NCI-H774 (cell line): ENCODE measurements at places on chromosomes 7 and 10.

DNA sequence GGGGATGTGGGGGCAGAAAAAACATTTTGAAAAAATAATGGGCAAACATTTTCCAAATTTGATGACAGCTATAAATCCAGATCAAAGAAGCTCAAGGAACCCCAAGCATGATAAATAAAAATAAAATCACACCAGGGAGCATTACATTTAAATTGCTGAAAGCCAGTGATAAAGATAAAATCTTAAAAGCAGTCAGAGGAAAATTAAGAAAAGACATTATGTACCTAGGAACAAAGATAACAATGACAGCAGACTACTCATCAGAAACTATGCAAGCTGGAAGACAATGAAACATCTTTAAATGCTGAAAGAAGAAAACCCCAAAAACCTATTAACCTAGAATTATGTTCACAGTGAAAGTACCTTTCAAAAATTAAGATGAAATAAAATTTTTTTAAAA is 23.3 kb downstream of the NEUROG3 start:
- no peak for DNase-seq

GRCh38 chr7:146115851-146116520 is 615 bp upstream of the CNTNAP2 start:
- DNase-seq = peak; percentile 84

DNA sequence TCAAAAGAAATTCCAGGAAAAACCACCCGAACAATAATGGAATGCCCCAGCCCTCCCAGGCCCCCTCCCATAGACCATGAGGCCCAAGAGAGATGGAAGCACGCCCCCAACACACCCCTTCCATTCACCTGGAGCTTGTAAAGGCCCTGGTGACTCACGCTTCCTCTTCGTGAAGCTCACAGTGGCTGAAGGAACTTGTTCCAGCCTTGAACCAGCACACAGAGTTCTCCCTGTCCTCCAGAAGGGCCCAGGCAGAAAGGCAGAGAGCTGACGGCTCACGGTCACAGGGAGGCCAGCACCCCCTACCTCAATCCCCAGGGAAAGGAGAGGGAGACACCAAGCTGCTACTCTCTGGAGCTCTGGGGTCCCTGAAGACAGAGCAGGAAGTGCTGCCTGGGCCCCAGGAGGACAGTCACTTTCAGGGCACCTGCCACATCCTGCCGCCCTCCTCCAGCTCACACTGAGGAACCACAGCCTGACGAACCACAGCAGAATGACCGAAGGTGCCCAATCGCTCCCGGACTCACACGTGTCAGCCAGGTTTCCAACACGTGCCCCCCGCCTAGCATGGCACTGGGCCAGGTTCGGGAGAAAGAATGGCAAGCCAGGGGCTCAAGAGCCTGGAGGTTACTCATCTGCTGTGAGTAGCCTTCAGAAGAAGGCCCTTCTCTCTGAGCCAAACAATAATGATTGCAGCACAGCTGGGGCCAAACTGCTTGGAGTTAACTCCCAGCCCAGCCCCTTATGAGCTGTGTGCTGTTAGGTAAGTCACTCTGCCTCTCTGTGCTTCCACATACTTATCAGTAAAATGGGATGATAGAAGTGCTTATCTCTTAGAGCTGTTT is 52.8 kb downstream of the DLG5 start:
- no peak for DNase-seq

- peak; percentile 67 for DNase-seq
Measured at GRCh38 chr7:26515314-26515842, 223.7 kb downstream of the SNX10 start.

- DNase-seq = no peak
Measured at GRCh38 chr7:101435461-101436220, 73.0 kb downstream of the COL26A1 start.

GRCh38 chr10:35336921-35337823 is 863 bp downstream of the CCNY start:
- DNase-seq = no peak

GRCh38 chr7:158541346-158542010 is 46.1 kb downstream of the PTPRN2 start:
- DNase-seq = no peak

DNA sequence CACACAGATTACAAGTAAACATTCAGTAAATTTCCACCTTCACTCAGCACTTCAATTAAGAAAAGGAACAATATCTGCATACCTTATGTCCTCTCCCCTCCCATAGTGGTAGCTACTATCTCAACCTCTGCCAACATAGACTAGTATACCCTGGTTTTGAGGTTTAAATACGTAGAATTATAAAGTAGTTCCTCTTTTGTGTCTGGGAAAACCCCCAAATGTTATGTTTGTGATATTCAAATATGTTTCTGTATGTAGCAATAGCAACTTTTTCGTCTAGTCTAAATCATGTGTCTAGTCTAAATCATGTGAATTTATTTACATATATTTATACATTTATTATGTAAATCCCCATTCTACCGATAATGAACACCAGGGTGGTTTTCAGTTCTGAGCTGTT is 13.2 kb upstream of the CAMK2B start:
- no peak for DNase-seq

- no peak for DNase-seq
Measured at GRCh38 chr7:117784315-117784714, 88.9 kb downstream of the CTTNBP2 start.

GRCh38 chr10:93058139-93058538 is 2.5 kb upstream of the CYP26C1 start:
- no peak for DNase-seq

DNA sequence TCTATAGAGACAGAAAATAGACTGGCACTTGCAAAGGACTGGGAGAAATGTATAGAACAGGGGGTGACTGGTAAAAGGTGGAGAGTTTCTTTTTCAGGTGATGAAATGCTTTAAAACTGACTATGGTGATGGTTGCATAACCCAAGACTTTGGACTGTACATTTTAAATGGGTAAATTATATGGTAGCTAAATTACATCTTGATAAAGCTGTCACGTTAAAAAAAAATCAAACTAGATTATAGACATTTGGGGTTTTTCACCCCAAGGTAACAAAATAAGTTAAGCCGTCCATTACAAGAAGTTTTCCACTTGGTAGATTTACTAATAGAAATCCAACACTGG is 24.0 kb downstream of the TMEM209 start:
- no peak for DNase-seq

DNA sequence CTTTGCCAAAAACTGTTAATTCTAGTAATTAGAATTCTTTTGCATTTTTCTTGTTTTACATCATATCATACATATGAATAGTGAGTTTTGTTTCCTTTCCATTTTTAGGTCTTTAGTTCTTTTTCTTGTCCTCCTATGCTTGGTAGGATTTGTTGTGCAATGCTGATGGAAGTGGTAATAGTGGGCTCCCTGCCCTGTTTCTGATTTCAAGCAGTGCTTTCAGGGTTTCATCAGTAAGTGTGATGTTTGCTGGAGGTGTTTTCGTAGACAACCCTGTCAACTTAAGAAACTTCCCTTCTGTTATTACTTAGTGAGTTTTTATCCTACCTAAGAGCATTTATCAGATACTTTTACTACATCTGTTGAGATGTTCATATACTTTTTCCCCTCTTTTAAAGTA is 50.5 kb downstream of the CSGALNACT2 start:
- DNase-seq = no peak

GRCh38 chr7:127347567-127348246 is 44.8 kb downstream of the ZNF800 start:
- DNase-seq = peak; percentile 69

GRCh38 chr7:138842111-138842510 is 44.1 kb upstream of the ATP6V0A4 start:
- DNase-seq = no peak

DNA sequence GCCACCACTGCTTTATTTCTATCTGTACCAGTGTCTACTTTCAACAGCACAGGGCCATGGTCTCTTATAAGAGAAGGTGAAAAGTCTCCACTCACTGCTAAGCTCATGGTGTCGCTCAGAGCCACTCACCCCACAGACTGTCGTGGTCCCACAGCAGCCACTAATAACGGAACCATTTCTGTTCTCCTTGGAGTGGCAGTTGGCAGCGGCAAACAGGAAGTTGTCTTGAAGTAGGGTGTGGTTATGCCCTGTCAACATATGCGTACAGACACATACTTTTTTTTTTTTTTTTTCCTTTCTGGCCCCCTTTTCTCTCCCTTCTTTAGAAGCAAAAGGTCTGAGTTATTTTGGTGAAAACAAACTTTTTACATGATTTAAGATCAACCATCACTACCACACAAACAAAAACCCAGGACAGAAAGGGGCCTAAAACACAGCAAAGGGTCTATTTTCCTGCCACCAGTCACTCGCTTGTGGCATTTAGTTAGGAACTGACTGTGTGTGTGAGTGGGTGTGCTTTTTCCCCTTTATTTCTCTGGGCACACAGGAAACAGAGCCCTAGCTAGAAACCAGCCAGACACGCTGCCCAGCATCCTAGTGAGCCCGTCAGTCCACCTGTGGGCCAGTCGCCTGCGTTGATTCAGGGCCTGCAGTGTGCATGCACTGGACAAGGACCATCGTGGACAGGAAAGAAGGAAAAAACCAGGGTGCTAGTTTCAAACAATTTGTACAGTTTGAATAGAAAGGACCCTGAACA is 96.7 kb upstream of the EFCAB10 start:
- no peak for DNase-seq

- no peak for DNase-seq
Measured at GRCh38 chr10:62614389-62615157, 189.9 kb upstream of the ADO start.

DNA sequence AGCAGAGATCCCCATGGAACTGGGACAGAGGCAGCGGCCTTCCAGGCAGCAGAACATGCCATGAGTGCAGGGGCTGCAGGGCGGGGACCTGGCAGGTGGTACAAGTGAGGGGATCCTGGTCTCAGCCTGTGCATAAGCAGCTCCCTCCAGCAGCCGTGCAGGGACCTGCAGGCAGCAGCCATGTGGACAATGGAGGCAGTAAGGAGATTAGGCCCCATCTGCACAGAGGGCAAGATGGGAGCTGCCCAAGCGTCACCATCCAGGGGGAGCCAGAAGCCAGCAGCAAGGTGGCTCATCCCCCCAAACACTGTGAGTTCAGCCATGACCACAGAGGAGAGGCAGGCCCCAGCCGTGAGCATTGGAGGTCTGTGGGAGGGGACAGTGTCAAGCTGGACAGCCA is 3.1 kb downstream of the DDC start:
- no peak for DNase-seq

GRCh38 chr10:47349516-47349915 is 1.4 kb downstream of the RBP3 start:
- DNase-seq = no peak

DNA sequence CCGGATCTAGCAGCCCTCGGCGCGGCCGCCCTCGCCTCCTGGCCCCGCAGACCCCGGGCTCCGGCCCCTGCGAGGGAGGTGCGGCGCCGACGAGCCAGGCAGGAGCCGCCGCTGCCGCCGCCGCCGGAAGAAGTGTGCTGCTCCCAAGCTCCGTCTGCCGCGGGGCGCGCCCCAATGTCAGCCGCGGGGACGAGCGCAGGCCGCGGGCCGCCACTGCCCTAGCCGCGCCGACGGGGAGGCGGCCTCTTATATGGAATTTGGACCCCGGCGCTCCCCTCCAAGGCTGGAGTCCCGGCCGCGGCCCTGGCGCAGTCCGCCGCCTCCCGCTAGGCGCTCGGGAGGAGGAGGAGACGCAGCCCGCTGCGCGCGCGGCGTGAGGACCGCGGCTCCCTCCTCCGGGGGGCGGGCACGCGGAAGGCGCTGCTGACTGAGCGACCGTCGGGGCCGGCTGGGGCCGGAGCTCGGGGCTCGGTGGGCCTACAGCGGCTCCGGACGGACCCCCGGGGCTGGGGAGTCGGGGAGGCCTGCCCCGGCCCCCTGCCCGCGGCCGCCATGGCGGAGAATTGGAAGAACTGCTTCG is at the start of gene TRIM8:
TSS of gene TRIM8 (plus strand) at position 414 of the 580 bp plus-strand sequence. CDS start at position 553, 139 bp downstream.
- DNase-seq = no peak

DNA sequence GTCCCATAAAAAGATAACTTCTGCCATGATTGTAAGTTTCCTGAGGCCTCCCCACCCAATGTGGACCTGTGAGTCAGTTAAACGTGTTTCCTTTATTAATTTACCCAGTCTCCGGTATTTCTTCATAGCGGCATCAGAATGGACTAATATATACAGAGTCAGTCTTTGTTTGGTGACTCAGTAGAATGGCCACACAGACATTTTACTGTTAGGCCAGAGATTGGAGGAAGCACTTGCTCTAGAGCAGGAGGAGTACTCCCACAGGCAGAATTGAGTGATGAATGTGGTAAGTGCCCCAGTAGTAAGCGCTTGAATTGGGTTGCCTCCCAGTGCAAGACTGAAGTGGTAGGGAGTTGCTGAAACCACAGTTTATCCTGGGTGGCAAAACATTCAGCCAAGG is 149.5 kb upstream of the SMIM30 start:
- DNase-seq = no peak

GRCh38 chr7:66016131-66016461 is 34.1 kb upstream of the GUSB start:
- no peak for DNase-seq

- no peak for DNase-seq
Measured at GRCh38 chr10:65430979-65431378, 1494.9 kb upstream of the LRRTM3 start.

DNA sequence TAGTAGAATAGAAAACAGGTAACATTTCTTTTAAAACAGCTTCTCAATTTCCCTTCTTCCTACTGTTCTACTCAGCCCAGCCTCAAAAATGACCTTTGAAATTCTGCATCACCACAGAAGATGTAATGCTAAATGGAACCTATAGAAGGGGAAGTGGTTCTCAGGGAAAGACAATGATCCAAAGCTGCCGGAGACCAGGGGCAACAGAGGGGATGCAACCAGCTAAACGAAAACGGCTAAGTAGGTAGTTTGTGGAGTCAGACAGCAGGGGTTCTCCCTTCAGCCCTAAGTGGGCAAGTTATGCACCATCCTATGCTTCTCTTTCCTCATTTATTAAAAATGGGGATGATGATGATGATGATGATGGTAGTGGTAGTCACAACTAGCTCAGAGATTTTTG is 214.3 kb downstream of the ELMO1 start:
- no peak for DNase-seq

GRCh38 chr7:151759591-151760042 is 117.3 kb downstream of the PRKAG2 start:
- peak; percentile 40 for DNase-seq

DNA sequence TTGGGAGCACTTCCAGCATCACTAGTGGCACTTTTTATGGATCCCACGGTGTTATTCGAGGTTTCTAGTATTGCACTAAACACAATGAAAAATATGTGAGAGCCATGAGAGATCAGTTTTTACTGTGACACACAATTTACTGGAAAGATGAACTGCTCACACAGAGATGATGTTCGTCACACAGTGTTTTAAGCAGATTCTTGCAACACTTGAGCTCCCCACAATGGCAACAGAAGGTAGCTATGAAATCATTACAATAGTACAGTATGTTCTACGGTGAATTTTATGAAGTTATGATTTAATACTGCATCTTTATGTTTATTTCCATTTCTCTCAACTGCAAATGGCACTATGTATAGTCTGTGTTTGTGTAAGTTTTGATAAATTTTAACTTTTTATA is 27.4 kb upstream of the ENTPD1 start:
- DNase-seq = no peak

- no peak for DNase-seq
Measured at GRCh38 chr10:103643381-103643780, 149.9 kb downstream of the NEURL1 start.

GRCh38 chr10:78253063-78253853 is 219.6 kb downstream of the RPS24 start:
- DNase-seq = no peak
